ENCODE measurements at places on chromosomes 6 and 20.

GRCh38 chr6:31897612-31898382, at the start of gene EHMT2:
EHMT2 (minus strand) TSS chr6:31897698; CDS start chr6:31897677, 21 bp downstream.
- peak; percentile 81 for DNase-seq

DNA sequence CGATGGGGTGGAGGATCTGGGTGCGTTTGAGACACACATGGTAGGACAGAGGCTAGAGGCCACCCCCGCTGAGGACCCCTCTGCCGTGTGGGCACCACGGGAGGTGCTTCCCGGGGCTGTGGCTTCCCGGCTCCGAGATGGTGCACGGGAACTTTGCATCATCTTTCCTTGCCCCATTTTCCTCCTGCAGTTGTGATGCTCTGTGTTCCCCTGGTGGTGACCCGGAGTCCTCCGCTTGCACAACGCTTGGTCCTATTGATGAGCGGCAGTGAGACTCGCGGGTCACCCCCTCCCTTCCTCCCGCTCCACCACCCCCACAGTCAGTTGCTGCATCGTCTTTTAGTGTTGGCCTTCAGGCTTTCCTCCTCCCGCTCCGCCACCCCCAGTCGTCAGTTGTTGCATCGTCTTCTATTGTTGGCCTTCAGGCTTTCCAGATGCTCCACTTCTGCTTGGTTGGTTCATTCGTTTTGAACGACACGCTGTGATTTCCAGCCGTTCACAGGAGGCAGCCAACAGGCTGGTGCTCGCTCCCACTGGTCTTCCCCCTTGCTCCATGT, 37.3 kb downstream of the PYGB start:
- no peak for DNase-seq

GRCh38 chr20:10987651-10988383, 314.0 kb upstream of the JAG1 start:
- no peak for DNase-seq

DNA sequence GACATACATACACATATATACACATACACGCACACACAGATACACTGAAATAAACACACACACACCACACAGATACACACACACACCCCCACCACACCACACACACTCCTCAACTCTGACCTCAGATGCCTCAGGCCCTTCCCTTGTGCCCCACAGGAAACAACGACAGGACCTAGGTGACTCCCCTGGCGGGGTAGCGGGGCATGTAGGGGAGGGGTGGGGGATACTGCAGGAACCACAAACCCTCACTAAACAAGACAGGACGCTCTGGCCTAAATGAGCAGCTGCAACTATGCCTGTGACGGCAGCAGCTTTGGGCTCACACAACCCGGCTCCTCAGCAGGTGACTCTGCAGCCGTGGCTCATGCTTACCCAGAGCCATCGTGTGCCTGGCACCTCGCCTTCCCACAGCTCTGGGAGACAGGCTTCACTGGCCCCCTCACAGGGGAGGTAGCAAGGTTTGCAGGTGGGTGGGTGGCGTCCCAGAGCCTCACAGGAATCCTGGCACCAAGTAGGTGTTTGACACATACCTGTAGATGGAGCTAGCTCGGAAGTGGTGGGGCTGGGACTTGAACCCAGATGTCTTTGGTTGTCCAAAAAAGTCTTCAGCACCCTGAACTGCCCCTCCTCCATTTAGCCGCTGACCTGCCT, 100.8 kb downstream of the GRM4 start:
- DNase-seq = no peak

- no peak for DNase-seq
These were observed 2.7 kb upstream of the BTN2A2 start for GRCh38 chr6:26380256-26380655.

DNA sequence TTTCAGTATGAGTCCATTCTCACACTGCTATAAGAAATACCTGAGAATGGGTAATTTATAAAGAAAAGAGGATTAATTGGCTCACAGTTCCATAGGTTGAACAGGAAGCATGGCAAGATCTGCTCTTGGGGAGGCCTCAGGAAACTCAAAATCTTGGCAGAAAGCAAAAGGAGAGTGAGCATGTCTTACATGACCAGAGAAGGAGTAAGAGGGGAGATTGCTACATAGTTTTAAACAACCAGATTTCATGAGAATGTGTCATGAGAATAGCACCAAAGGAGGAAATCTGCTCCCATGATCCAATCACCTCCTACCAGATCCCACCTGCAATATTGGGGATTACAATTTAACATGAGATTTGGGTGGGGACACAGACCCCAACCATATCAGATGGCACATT, 672.4 kb downstream of the HTR1B start:
- DNase-seq = no peak

DNA sequence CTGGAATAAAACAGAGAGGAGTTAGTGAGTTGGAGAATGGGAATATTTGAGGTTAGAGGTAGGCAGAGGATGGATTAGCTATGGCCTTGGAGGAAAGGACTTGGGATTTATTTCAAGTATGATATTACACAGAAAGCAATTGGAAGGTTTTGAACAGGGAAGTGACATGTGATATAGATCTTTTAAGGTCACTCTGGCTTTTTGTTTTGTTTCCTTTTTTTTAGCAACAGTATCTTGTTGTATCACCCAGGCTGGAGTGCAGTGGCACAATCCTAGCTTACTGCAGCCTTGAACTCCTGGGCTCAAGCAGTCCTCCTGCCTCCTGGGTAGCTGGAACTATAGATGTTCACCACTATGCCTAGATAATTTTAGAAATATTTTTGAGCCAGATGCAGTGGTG, 190.3 kb downstream of the UTRN start:
- DNase-seq = no peak

- DNase-seq = no peak
These were observed 637.4 kb downstream of the MMUT start for GRCh38 chr6:48825501-48826151.

- DNase-seq = no peak
These were observed 31.1 kb downstream of the PLG start for GRCh38 chr6:160733050-160733646.

DNA sequence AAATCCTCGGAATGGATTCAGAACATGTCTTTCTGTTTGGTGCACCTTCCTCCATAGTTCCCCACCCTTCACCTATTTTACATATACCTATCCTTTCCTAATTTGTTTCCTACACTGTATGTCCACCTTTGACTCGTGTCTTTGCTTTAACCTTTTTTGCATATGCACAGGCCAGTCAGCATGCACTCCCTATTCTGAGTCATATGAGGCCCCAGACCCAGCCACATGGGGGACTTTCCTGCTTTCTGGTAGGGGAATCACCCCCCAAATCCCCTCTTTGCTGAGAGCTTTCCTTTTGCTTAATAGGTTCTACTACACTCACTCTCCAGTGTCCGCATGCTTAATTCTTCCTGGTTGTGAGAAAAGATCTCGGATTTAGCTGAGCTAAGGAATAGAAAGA, 393.8 kb upstream of the IMPG1 start:
- no peak for DNase-seq

DNA sequence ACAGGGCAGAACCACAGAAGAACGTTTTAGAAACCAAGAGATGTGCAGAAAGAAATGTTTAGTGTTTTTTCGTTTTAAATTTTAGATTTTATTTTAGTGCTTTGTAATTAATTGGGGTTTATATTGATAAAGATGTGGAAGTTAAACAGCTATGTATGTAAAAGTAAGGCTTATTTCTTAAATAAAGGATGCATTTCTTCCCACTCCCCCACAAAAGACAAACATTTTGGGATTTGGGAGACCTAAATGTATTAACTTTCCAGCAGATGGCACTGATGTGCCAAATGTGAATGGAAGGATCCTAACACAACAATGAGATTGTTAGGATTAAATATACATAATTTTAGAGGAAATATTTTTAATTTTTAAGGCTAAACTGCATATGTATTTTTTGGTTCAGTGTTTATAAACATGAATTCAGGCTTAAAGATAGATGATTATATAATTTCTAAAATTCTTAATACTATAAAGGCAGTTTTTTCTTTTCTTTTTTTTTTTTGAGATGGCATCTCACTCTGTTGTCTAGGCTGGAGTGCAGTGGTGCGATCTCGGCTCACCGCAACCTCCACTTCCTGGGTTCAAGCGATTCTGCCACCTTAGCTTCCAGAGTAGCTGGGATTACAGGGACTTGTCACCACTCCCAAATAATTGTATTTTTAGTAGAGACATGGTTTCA, 12.0 kb downstream of the PFDN4 start:
- no peak for DNase-seq

GRCh38 chr20:63540417-63541186, 3.4 kb upstream of the PTK6 start:
- no peak for DNase-seq

DNA sequence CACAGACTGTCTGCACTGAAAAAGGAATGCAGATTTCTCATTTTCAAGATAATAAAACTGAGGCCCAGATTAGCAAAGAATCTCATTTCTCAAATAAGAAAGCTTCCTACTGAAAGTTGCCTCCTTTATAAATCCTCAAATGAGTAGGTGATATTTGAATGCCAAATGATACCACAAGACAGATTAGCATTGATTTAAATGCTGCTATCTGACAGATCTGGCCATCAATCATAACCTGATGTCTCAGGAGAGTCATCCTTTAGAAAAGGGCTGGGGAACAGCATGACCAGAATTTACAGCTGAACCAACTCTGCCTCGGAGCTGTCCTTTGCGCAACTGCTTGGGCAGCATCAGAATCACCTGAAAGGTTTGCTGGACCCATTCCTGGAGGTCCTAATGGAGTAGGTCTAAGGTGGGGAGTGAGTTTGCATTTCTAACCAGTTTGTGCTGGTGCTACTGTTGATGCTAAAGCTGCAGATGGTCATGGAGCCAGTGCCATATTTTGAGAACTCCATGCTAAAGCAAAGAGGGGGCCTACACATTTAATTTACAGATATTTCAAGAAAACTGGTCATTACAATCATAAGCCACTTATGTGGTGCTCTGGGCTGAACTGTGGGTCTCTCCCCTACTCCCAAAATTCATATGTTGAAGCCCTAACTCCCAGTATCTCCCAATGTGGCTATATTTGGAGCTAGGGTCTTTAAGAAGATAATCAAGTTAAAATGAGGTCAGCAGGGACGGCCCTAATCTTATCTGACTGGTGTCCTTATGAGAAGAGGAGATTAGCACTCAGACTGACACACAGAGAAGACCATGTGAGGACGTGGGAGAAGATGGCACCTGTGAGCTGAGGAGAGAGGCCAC, 295.5 kb upstream of the JARID2 start:
- DNase-seq = no peak

GRCh38 chr6:144952456-144953240, 667.5 kb downstream of the UTRN start:
- no peak for DNase-seq

- DNase-seq = no peak
These were observed 21.1 kb upstream of the CCM2L start for GRCh38 chr20:31989030-31989645.

DNA sequence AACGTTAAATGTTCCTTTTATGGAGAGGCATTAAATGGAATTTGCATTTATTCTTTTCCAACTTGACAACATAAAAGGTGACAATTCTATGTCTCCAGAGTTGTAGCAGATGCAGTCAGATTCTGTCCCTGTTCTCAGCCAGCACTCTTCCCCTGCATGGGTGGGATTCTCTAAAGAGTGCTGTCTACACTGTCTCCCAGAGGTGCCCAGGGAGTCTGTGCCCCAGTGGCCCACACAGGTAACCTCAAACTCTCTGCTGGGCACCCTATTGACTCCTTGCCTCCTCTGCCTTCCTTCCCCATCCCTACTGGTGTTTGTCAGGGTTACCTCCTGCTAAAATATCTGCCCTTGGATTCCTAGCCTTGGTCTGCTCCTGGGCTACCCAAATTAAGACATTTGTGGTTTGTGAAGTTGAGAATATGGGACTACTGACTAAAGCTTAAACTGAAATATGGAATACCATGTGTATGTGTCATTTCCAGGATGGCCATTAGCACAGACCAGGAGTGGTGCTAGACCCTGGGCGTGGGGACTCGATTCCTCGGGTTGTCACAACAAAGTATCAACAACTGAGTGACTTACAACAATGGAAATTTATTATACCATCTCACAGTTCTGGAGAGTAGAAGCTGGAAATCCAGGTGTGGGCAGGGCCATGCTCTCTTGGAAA, 284.7 kb downstream of the CDH26 start:
- no peak for DNase-seq

DNA sequence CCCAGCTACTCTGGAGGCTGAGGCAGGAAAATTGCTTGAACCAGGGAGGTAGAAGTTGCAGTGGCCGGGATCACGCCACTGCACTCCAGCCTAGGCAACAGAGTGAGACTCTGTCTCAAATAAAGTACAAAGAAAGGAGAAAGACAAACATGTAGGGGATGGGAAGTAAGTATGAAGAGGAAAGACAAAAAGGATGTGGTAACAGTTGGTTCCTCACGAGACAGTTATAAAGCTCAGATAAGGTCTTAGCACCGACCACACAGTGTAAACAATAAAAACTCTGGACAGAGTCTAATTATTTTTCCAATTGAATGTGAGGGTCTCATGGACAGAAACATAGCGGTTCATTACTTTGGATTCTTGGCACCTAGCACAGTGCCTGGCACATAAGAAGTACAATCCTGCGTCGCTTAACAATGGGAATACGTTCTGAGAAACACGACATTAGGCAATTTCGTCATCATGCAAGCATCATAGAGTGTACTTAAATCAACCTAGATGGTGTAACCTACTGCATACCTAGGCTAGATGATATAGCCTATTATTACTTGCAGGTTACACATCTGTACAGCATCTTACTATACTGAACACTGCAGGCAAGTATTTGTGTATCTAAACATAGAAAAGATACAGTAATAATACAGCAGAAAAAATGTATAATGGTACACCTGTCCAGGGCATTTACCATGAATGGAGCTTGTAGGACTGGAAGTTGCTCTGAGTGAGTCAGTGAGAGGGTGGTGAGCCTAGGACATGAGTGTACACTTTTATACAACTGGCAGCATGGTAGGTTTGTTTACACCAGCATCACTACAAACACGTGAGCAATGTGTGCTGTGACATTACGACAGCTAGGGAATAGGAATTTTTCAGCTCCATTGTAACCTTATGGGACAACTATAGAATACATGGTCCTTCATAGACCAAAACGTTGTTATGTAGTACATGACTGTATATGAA, 38.2 kb downstream of the MBOAT1 start:
- DNase-seq = no peak

DNA sequence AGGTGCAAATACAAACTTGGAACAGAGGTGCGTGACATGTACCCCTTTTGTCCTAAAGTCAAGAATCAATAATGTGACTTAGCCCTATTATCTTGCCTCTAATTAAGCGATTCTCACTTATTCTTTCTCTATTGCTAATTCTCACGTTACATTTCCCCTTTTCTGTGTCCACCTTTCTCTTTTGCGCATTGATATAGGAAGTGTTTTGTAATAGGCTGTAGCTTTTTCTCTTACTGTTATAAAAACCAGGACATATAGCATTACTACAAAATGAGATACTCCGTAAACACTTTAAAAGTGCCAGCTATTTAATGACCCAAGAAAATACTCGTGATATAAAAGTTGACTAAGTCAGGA, 669 bp upstream of the TMEM30A start:
- DNase-seq = no peak
